ENCODE measurements at places on chromosomes 12 and 14. TPM values are rescaled to one million over a fixed set of nuclear protein-coding genes. Genes with fewer than 3 reads are reported as not detected.
A peak's percentile ranks its signal among the peaks of the same experiment; 100 is the strongest.

- no peak for DNase-seq
Observed at GRCh38 chr12:132154941-132155770, 10.9 kb downstream of the NOC4L start.

GRCh38 chr12:4164559-4165558, 108.7 kb upstream of the CCND2 start:
- peak; percentile 54 for DNase-seq

DNA sequence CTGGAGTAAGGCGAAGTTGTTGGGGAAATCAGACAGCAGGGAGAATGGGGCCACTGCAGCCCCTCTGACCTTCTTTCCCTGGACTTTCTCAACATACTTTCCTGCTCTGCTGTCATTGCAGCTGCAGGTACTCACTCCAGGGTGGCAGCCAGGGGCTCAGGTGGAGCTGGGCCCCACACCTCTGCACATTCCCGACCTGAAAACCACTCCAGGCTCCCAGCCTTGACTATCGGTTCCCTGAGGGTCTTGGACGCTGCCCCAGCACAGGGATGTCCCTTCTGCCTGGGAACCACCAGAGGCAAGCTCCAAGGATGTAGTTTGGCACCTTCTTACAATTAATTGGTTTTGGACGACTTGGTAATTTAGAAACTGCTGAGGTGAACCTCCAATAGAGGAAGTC, 24.8 kb upstream of the CAPRIN2 start:
- no peak for DNase-seq

DNA sequence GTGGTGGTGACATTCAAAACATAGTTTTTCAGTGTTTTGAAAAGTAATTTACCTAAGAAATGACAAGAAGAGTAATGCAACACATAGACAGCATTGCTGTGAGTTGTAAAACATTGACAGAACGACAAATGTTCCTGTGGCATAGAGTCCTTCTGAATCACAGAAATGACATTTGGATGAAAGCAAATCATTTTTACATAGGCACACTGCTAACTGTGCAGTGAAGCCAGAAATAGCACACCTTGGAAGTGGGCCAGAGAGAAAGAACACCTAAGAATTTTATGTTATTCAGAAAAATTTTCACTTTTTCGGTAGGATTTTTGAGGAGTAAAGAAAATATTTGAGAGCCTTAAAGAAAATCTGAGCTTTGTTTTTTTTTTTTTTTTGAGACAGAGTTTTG, 100.6 kb downstream of the ANO4 start:
- peak; percentile 73 for DNase-seq

- no peak for DNase-seq
Observed at GRCh38 chr14:77570706-77571268, 45.6 kb downstream of the SPTLC2 start.

Gene MMP19
- 0.54 TPM for polyA plus RNA-seq

Gene NPFF
- polyA plus RNA-seq = 7.7 TPM

Gene FOXN4
- 1.4 TPM for polyA plus RNA-seq

Gene NT5DC3
- 19.7 TPM for polyA plus RNA-seq

GRCh38 chr14:20836668-20837338, 34.2 kb upstream of the RNASE1 start:
- DNase-seq = no peak
